ENCODE measurements at places on chromosomes 2 and 18. TPM values are rescaled to one million over a fixed set of nuclear protein-coding genes. Genes with fewer than 3 reads are reported as not detected.
A peak's percentile ranks its signal among the peaks of the same experiment; 100 is the strongest.

GRCh38 chr2:232535761-232536530, 3.5 kb upstream of the CHRNG start:
- H3K36me3 ChIP-seq: no peaks in the 10 kb centered on the region
- no peak overlapping the region for H3K4me3 ChIP-seq
- H3K4me1 ChIP-seq: no peaks in the 10 kb centered on the region
- no peak overlapping the region for H3K27ac ChIP-seq
- H3K27me3 ChIP-seq: peaks cover 5% of the 10 kb centered on the region

GRCh38 chr18:50751947-50752346, 67.9 kb downstream of the MRO start:
- no peaks in the 10 kb centered on the region for H3K27me3 ChIP-seq
- no peak for DNase-seq
- no peak overlapping the region for H3K27ac ChIP-seq
- H3K4me1 ChIP-seq: no peaks in the 10 kb centered on the region

- peak overlapping the region; percentile 99 for H3K4me3 ChIP-seq
- peak; percentile 80 for DNase-seq
- H3K36me3 ChIP-seq: peaks cover 32% of the 10 kb centered on the region
- peaks cover 43% of the 10 kb centered on the region for H3K4me1 ChIP-seq
- H3K27me3 ChIP-seq: no peaks in the 10 kb centered on the region
Measured at GRCh38 chr2:231709636-231709980, 1.3 kb downstream of the PTMA start.

- peaks cover 14% of the 10 kb centered on the region for H3K4me1 ChIP-seq
- DNase-seq: no peak
- H3K27me3 ChIP-seq: no peaks in the 10 kb centered on the region
Measured at GRCh38 chr2:204667990-204668389, 122.7 kb downstream of the PARD3B start.

Gene ACTG2
- total RNA-seq: 22.2 TPM

Gene SERPINB2
- not detected for total RNA-seq

All from lower lobe of right lung (tissue), 2 donors.